ENCODE measurements at places on chromosomes 6 and 20.

GRCh38 chr20:52168116-52168515, 23.5 kb downstream of the ZFP64 start:
- no peak for DNase-seq

- no peak for DNase-seq
Observed at GRCh38 chr6:106446983-106447382, 86.5 kb downstream of the CRYBG1 start.

DNA sequence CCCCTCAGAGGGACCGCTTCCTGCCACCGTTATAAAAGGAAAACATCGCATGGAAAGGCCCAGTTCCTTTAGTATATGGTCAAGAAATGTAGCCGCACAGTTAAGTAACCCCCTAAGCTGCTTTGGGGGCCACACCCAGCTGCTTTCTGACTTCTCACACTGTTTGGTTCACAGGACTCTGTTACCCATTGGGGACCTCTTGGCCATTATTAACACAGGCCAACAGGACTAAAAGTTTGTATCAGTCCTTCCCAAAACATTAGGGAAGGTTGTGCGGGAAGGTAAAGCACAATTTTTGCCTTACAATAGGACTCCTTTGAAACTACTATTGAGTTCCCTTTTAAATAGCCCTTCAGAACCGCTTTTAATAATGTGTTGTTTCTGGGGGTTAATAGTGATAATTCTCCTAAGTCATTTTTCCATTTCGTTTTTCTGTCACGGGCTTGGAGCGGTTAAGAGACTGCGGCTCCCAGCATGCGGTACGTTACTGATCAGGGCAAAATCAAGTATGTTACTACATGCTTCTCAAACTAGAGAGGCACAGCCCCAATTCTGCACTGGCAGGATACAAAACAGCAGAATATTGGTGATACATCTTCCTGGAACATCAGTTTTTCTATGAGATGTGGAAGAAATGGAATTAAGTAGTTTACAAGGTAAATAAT, 668 bp upstream of the RPP40 start:
- DNase-seq: no peak

GRCh38 chr20:641516-641875, 11.5 kb downstream of the SRXN1 start:
- DNase-seq: no peak

DNA sequence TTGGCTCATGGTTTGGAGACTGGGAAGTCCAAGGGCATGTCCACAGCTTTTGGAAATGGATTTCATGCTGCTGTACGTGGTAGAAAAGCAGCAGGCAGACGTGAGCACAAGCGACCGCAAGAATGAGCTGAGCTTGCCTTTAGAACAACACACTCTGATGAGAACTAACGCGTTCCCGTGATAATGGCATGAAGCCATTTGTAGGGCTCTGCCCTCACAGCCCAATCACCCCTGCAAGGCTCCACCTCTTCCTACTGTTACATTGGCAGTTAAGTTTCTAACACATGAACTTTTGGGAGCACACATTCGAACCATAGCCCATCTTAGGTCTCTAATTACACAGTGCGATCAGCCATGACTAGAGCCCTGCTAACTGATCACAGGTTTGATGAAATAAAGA, 107.5 kb upstream of the TMEM170B start:
- no peak for DNase-seq

GRCh38 chr6:165049362-165049761, 260.0 kb downstream of the C6orf118 start:
- no peak for DNase-seq

DNA sequence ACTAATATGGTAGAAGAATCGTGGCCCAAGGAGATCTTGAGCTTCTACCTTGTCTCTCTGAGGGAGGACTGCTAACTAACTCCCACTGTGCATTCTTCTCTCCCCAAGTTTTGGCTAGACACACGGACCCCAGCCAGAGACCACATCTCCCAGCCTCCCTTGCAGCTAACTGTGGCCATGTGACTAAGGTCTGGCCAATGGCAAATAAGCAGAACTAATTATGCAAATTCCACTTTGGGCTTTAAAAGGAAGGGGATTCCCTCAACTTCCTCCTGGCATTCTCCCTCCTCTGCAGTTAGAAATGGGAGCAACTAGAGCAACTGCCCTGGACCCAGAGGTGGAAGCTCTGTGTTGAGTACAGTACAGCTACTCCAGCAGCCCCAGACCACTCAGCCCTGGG, 15.4 kb downstream of the BPIFA2 start:
- DNase-seq: no peak

DNA sequence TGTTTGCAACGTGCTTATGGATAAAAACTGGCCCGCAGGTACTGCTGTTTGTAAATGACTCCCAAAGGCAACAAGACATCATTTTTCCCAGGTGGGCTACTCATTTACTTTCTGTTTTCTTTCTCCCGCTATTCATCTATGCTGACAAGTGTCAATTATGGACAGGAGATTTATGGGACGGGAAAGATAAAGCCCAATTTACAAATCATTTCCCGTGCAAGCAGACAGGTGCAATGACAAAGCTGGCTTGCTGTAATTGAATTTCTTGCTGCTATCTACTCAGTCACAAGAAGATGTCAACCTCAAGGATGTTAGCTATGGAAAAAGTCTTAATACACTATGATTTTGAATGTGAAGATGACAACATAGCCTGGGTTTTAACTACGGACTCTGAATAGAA, 125.5 kb downstream of the EPHA7 start:
- no peak for DNase-seq

GRCh38 chr6:49980898-49981297, 11.5 kb upstream of the DEFB113 start:
- DNase-seq: no peak

Measured in NCI-H2029 treated with DMSO at 0.1 percent for 48 hours (cell line).